ENCODE measurements at places on chromosomes 7 and 10.

DNA sequence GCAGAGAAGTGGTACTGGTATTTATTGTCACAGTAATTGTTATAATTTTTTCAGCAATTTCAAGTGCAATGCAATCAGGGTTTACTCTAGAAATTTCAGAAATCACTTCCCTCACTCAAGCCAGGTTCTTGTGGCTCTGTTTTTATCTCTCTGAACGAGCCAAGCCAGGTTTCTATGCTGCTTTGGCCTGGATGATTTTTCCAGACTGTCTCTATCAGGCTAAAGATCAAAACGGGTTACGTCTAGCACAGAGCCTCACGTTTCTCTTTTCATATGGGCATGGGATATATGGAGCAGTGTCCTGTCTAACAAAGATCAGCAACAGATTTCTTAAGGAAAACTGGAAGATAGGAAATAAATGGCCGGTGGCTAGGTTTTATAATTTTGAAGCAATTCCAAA is 1105.3 kb downstream of the NRG3 start:
- no peak for DNase-seq

GRCh38 chr10:124652701-124653100 is 91.5 kb downstream of the FAM53B start:
- DNase-seq: peak; percentile 35

- no peak for DNase-seq
Observed at GRCh38 chr7:143269251-143269650, 6.0 kb downstream of the GSTK1 start.

- DNase-seq: no peak
Observed at GRCh38 chr10:133164816-133165555, 5.0 kb downstream of the KNDC1 start.

GRCh38 chr10:97267671-97268070 is 24.8 kb downstream of the ARHGAP19 start:
- no peak for DNase-seq

- DNase-seq: no peak
Observed at GRCh38 chr7:42254217-42254616, 17.2 kb upstream of the GLI3 start.

DNA sequence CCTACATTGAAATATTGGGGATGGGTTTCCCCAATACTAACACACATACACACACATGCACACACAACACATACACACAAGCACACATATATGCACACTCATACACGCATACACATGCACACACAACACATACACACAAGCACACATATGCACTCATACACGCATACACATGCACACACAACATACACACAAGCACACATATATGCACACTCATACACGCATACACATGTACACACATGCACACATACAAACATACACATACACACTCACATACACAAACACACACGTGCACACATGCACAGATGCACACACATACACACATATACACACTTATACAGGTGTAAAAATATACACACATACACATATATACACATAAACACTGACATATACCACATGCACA is 127.4 kb upstream of the C7orf33 start:
- no peak for DNase-seq

- no peak for DNase-seq
Observed at GRCh38 chr10:49081547-49082275, 33.6 kb downstream of the VSTM4 start.

GRCh38 chr7:80141376-80141775 is 6.7 kb downstream of the GNAI1 start:
- DNase-seq: no peak

DNA sequence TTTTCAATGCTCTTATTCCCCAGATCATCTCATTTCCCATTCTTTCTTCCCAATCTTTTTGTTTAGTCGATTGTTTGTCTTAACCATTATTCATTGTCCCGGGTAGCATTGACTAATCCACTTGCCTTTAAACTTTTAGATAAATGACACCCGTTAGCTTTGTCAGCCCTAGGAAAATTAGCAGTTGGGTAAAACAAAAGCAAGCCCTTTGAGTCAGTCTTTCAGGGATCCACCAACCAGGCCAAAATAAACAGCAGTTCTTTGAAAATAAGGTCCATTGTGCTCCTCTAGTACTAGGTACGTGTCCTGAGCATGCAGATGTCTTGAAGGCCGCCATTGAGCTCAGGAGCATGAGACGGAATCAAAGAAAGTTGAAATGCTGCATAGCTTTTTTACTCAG is 369.7 kb upstream of the MYO3A start:
- no peak for DNase-seq

DNA sequence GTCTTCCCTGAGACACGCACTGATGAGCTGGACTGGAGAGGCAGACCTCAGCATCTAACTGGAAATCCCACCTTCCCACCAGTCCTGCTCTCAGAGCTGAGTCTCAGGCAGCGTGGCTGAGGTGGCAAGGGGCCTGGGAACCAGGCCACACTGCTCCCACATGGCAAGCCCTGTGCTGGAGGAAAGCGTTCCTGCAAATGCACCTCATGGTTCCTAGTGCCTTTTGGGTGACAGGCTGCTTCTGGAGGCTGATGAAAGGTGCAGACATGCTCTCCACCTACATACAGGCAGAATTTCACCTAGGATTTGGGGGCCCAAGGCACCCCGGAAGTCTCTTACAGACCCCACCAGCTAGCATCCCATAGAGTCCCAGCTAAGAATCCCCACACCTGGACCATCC is 432.9 kb upstream of the FOXK1 start:
- DNase-seq: no peak

- DNase-seq: peak; percentile 5
Observed at GRCh38 chr10:27369880-27370279, 129.3 kb upstream of the ACBD5 start.

DNA sequence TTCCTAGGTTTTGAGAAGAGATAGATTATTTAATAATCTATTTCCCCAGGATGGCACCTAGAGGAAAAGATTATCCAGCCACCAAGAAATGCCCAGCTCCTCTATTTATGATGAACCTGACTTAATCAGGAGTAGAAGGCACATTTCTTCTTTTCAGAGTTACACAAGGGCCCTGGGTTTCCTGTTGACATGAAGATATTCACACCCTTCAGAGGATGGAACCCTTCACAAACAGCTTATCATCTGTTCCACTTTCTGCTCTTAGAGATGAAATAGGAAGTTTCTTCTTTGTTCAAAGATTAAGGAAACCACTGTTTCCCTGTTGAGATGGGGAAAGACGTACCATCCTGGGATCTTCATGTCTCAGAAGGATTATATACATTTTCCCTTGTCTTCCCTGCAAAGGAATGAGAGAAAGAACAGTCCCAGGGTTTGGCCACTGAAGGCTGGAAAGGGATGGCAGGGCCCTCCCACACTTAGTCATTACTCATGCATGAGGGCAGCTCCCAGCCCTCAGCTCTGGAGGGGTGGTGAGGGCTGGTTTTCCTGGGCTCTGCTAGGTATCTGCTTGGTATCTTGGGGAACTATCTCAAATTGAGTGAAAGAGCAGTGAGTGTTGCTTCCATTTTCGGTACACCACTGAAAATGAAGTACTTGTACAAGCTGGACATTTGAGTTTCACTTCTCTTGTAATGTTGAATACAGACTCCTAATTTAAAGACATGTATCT is 64.0 kb downstream of the MTPAP start:
- no peak for DNase-seq

GRCh38 chr10:86945361-86946212 is 11.8 kb downstream of the MMRN2 start:
- no peak for DNase-seq

- DNase-seq: peak; percentile 68
Observed at GRCh38 chr10:71632896-71633600, 86.5 kb downstream of the C10orf105 start.

DNA sequence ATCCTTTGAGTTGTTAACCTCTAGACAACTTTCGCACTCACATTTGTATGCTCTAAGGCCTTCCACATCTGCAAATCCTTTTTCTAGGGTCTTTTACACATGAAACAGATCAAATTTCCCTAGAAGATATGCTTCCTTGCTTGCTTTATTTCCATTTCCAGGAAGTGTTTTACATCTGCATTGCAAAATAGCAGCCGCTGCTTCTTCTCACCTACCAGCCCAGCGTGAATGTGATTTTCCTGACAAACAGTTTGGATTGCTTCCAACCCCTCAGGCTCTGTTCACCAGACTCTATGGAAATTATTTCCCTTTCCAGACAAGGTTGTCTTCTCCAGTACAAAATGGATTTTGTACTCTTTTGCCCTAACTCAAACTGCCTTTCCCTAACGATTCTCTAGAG is 50.9 kb upstream of the PAPSS2 start:
- DNase-seq: no peak

DNA sequence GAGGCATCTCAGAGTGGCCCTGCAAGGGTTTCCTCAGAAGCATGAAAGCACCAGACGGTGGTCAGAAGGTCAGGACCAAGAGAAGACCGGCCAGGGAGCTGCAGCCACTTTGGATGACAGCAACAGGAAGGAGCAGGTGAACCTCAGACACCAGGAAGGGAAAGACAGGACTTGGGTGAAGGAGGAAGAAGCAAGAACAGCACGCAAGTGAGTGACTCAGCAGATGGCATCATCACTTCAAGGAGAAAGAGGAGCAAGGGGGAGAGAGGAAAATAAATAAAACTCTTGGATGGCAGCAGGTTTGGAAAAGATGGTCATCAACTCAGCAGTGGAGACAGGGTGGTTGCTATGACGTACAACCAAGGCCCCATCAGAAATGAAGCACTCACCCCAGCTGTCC is 31.6 kb downstream of the NCAPG2 start:
- DNase-seq: no peak

DNA sequence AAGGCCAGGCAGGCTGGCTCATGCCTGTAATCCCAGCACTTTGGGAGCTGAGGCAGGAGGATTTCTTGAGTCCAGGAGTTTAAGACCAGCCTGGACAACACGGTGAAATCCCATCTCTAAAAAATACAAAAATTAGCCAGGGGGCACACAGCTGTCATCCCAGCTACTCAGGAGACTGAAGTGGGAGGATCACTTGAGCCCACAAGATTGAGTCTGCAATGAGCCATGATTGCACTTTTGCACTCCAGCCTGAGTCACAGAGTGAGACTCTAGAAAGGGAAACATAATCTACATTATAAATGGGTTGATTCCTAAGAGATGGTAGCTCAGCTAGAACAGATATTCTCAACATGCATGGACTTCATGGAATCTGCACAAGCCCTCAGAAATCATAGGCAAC is 6.3 kb upstream of the LIPF start:
- no peak for DNase-seq

DNA sequence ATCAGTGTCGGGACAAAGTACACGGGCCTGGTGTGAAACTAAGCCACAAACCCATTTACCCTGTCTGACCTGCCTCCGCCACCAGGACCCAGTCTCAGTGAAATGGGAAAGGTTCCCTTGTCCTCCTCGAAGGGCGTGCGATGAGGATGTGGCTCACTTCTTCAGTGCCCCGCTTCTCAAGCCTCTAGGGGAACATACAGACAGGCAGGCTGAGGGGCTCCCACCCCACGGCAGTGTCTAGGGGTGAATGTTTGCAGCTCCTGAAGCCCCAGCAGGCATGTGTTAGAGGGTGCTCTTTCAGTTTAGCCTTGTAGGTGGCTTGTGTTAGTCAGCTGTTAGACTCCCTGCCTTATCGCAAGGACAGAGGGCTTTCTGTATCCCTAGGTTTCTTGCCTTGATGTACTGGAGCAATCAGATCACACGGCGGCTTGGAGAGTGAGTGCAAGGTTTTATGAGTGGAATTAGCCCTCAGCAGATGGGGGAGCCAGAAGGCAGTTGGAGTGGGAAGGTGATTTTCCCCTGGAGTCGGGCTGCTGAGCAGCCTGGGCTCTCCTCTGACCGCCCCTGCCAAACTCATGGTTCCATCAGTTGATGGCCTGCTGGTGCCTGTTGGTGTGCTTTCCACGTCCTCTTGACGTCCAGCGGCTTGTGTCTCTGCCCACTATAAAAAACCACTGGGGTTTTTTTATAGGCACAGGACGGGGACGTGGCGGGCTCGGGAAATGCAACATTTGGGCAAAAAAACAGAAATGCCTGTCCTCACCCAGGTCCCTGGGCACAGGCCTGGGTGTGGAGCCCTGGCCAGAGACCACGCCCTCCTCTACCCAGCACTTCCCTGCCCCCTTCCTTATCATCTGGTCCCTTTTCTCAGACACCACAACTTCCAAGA is 759 bp downstream of the NUDT1 start:
- DNase-seq: peak; percentile 37

- no peak for DNase-seq
Observed at GRCh38 chr7:74223711-74224510, 14.1 kb downstream of the LAT2 start.

DNA sequence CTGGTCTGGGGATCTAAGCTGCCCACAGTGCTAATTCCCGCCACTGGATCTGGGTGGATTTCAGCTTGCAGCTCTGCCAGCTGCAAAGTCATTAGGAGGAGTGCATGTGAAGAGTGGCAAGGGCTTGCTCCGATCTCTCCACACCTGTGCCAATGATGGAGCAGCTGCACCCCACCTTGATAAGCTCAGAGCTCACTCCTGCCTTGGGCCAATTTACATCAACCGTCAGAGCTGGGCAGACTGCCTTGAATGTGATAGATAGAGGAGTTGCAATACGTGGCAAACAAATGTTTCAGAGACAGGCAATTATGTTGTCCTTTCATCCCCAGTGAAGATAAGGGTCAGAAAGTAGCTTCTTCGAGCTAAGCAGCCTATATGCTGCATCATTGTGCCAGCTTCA is 379.9 kb downstream of the SH2D4B start:
- no peak for DNase-seq

DNA sequence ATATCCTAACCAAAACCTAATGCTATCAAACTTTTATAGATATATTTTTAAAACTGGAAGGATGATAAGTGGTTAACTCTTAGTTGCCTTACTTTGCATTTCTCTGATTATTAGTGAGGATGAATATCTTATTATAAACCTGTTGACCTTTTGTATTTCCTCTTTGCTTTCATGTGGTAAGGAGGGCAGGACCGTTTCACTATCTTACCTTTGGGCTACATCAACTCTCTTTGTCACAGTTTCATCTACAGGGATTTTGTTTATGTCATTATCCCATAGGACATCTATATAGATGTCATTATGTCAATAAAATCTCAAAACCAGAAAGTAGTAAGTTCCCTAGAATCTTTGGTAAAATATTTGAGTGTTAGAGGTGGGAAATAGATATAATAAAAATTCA is 219.3 kb downstream of the THSD7A start:
- no peak for DNase-seq

- peak; percentile 6 for DNase-seq
Observed at GRCh38 chr10:24503461-24504320, 220.0 kb downstream of the ARHGAP21 start.

GRCh38 chr7:19275000-19275399 is 129.8 kb upstream of the FERD3L start:
- DNase-seq: no peak

DNA sequence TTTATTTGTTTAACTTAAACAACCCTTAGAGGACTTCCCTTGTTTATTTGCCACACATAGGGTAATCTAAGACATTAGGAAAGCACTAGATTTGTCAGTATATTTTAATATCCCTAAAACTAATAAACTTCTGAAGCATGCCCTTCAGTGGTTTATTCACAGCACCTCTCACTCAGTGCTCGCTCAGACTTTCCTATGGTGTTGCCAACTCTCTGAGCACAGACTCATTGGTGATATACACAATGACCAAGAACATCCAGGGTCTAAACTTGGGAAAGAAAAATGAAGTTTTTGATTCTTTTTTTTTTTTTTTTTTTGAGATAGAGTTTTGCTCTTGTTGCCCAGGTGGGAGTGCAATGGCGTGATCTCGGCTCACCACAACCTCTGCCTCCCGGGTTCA is 82.2 kb downstream of the RAB11FIP2 start:
- no peak for DNase-seq

GRCh38 chr7:6642861-6643640 is 5.9 kb downstream of the ZNF316 start:
- no peak for DNase-seq

All from hematopoietic multipotent progenitor cell treated with erythropoietin and hydrocortisone succinate and interleukin-3 and kit ligand, for 15 days (in vitro differentiated cells).